ENCODE measurements at places on chromosomes 12 and 14.

DNA sequence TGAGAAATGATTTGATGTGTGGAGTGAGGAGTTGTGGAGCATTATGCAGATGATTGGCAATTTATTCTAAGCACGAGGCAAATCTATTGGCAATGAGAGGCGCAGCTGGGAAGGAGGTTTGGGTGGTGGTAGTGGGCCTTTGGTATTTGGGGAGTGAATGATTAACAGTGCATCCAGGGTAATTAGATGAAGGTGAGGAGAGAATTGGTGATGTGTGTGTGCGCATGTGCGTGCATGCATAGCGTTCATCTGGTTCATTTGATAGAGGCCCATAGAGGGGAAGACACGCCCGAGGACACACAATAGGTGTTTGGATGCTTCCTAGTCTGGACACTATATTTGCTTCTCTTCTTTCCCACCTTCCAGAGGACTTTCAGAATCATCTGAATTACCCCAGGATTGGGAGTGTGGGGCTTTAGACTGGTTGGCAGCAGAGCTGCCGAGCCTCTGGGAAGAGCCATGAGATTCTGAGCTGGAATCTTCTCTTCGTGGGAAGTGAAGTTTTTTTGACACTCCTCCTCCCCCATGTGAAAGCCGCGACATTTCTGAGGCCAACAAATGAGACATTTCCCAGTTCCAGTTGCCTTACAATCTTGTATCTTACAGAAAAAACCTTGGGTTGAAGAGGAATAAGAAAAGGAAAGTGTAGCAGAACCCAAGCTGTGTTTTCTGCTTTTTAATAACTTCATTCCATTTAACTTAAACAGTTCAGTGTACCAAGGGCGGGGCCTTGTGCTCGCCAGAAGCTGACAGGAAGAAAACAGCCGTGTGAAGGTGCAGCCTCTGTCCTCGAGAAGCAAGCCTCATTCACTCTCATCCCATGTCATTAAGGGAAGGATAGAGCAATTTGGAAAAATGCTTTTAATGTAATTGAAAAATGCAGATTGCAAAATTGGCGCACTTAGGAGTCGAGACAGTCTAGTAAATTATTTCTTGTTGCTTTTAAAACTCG lies 65.2 kb downstream of the SLC25A47 start:
- DNase-seq: no peak

DNA sequence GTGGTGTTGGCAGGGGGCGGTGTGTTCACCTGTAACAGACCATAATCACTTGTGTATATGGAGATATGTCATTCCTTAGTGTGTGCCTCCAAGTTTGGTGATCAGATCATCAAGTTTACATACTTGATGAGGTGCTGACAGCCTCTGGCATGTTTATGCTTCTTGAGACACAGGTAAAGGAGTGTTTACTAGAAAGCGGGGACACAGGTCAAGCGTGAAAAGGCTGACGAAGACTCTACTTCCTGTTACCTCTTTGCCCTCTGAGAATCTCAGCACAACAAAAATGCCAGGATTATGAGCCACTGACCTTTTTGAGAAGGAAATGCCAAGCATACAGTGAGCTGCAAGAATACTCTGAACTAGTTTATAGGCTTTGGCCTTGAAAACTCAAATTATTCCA lies 29.6 kb downstream of the PRDM4 start:
- DNase-seq: no peak

DNA sequence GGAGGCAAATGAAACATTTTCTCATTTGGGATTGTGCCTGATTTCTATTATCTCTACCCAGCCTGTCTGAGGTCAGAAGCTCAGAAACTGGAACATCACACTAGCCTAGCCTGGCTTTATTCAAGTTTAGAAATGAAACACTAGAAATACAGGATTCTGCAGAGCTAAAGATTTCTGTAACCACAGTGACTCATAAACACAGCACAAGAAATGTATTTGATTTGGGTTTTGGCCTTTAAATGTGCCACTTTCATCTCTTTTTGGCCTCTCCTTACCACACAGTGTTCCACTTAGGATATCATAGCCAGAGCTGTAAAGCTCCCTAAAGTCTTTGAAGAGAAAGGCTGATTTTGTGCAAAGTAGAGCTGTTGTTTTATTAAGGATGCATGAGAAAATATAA lies 307.5 kb downstream of the EMP1 start:
- no peak for DNase-seq

GRCh38 chr12:64184216-64184615 lies 37.9 kb downstream of the KICS2 start:
- no peak for DNase-seq

DNA sequence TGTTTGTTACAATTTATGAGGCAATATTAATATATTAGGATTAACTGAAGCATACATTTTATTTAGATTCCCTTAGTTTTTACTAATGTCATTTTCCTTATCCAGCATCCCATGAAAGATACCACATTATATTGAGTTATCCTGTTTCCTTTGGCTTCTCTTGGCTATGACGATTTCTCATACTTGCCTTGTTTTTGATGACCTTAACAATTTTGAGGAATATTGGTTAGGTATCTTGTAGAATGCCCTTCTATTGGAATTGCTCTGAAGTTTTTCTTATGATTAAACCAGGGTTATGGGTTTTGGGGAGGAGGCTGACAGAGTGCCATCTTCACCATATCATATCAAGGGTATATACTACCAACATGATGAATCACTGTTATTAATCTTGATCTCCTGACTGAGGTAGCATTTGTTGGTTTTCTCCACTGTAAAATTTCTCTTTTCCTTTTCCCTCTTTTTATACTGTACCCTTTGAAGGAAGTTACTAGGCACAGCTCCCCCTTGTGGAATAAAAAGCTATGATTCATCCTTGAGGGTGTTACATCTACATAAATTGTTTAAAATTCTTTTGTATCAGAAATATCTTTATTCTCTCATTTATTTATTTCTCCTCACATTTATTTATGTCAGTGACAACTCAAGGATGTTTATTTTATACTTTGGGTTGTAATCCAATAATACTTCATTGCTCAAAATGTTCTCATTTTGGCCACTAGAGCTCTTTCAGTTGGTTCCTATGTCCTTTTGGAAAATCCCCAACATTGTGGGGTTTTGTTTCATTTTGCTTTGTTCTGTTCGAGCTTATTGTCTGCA lies 239.0 kb downstream of the SLC16A7 start:
- DNase-seq: no peak

GRCh38 chr14:65019944-65020566 lies 33.4 kb downstream of the FNTB start:
- DNase-seq: peak; percentile 55

- no peak for DNase-seq
These were observed 80.8 kb downstream of the MNAT1 start for GRCh38 chr14:60815371-60815770.

DNA sequence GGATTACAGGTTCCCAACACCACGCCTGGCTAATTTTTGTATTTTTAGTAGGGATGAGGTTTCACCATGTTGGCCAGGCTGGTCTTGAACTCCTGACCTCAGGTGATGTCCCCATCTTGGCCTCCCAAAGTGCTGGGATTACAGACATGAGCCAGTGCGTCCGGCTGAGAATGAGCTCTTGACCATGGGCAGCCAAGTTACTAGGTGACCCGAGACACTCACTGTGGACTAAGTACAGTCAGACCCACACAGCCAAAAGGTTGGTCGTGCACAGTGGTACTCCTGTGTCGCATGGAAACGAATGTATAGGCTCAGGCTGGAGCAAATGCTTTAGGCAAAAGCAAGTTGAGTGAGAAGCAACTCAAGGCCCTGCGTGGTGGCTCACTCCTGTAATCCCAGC lies 21.0 kb downstream of the DLK1 start:
- no peak for DNase-seq

DNA sequence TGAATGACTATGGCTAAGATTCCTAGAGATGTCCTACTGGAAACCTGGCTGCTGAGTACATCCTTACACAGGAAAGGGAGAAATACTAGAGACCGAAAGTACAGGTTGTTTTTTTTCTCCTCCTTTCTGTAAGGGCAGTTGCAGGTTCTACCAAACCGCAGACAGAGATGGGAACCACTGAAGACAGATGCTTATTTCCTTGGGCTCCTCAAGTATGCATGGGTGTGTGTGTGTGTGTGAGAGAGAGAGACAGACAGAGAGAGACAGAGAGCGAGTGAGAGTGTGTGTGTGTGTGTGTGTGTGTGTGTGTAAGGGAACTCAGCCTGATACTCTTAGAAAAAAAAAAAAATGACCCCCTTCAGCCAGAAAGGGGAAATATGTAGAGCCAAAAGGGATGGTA lies 42.5 kb downstream of the MAP4K5 start:
- no peak for DNase-seq

- DNase-seq: no peak
These were observed 850.6 kb downstream of the RPS29 start for GRCh38 chr14:48735607-48736006.

DNA sequence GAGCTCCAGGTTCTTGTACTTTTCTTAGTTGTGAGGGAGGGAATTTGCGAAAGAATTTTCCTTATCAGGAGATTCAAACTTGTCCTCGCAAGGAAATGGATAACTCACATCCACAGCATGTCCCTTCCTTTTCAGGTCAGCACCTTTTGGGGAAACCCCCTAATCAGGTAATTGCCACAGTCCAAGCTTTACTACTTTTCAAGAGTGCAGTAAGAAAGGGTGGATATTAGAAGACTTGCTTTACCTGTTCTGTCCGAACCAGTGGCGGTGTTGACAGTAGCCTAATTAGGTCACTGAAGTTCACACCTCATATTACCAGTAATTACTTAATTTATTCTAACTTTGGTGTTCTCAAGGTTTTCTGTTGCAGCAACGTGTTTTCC lies 6.7 kb upstream of the C12orf50 start:
- no peak for DNase-seq

- DNase-seq: no peak
These were observed 444.4 kb upstream of the ATP2B1 start for GRCh38 chr12:90152897-90153624.

DNA sequence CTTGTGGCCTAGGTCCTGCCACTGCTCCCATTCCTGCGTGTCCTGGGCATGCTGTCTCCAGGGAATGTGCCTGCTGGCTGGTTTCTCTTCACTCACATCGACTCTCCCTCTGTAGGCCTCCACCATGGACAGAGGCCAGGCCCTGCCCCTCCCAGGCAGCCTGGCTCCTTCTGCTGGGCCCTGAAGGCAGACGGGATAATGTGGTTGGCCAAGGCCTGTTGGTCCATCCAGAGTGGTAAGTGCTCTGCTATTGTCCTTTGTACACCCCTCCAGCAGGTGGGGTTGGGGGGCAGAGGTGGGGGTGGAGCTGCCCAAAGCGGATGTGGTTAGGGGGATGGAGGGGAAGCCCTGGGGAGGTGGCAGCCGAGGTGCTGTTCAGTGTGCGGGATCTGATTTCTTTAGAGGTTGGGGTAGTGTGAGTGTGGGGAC lies 9.5 kb upstream of the NR4A1 start:
- DNase-seq: no peak

- DNase-seq: no peak
These were observed 88.1 kb upstream of the CPSF6 start for GRCh38 chr12:69151254-69151764.

GRCh38 chr12:110015132-110015531 lies 15.9 kb downstream of the ANKRD13A start:
- no peak for DNase-seq

- no peak for DNase-seq
These were observed 71.1 kb upstream of the MDM1 start for GRCh38 chr12:68403296-68403695.

GRCh38 chr12:121295746-121296617 lies 527 bp downstream of the CAMKK2 start:
- no peak for DNase-seq

- DNase-seq: no peak
These were observed 166.0 kb downstream of the SLC38A4 start for GRCh38 chr12:46659824-46660223.

DNA sequence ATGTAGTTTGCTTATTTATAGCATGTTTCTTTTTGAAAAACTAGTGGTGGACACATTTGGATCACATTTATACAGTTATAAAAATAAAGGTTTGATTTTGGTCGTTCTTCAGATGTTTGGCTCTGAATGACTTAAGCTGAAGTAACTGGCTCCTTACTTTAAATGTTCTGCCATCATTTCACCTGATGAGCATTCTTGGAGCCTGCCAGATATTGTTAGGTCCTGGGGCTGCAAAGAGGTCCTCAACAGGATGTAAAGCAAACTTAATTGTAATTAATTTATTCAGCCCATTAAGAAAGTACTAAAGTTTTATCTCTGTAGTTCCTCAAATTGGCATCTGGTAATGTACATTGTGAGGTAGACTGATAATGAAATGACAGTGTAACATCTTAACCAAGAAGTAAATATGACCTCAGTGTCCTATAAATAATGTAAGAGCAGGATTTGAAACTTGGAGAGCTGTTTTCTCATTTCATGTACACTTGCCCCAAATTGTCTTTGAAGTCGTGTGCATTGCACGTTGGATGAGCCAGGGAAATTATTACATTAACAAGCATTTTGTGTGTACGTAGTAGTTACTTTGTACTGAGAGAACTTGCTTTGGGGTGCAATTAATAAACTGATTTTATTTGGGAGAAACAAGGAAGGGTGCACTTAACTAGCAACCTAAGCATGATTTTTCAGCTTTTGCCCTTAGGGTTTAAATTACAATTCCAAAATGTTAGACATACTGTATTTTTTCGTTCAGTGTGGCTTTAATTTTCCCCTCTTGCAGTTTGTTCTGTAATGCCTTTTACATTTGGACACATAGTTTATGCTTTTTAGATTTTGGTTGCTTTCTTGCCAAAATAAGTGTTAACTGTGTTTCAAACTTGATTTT lies 7.5 kb downstream of the EIF5 start:
- DNase-seq: no peak

DNA sequence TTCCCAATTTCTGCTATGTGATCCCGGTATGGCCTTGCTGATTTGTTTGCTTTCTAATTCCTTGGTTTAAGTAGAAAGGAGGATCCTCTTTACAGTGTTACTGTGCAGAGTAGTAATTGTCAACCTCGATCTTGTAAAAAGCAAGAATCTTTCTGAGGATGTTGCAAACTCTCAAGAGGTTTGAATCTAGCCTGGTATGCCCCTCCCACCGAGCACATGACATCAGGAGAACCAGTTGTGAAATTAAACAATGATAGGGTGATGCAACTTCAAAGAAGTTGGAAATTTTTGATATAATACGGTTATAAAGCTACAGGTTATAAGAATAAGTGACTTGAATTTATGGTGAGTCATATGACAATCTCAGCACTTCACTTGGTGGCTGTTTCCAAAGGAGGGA lies 35.0 kb upstream of the FUT8 start:
- DNase-seq: no peak

DNA sequence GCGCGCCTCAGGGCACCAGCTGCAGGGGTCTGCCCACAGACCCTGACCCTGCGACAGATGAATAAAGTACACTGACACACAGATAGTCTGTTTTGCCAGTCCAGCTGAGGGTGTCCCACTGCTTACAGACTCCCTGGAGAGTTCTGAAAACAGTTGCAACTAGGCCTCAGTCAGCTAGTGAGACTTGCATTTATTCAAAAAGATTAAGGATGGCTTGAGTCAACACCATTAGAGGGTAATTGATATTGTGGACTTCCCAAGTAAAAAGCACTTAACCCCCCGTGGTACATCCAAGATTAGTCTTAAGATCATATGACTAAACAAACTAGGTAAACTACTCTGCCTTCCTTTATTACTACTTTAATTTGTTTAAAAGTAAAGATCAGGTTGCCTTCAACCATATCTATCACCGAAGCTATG lies 11.1 kb upstream of the PSEN1 start:
- DNase-seq: no peak

GRCh38 chr14:45083617-45083975 lies 320 bp upstream of the PRPF39 start:
- DNase-seq: no peak

GRCh38 chr14:67140556-67140955 lies 48.7 kb upstream of the GARIN2 start:
- no peak for DNase-seq

All from NCI-H1092 (cell line).